Head of caudate nucleus (tissue), 42 donors: ENCODE measurements at places on chromosomes 1 and 21.

GRCh38 chr1:8930116-8930515, 15.6 kb upstream of the CA6 start:
- DNase-seq = no peak

GRCh38 chr1:178101654-178102053, 7.8 kb downstream of the RASAL2 start:
- DNase-seq = no peak

DNA sequence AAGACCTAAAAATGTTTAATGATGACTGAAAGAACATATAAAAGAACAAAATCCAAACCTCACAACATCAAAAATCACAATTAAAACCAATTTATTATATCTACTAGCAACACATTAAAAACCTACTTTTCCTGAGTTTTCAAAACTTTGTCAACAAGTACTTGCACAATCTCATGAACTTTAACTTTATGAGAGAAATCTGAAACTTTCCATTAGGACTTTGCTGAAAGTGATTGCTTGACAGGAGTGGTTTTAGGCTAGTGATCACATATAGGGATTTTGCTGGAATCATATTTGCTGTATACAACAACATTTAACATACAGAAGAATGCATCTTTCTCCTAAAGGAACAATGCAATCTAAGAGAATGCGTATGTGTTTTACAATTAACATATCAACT, 13.2 kb downstream of the HNRNPR start:
- no peak for DNase-seq

- DNase-seq = no peak
These were observed 275.8 kb downstream of the TGFB2 start for GRCh38 chr1:218620956-218621355.

DNA sequence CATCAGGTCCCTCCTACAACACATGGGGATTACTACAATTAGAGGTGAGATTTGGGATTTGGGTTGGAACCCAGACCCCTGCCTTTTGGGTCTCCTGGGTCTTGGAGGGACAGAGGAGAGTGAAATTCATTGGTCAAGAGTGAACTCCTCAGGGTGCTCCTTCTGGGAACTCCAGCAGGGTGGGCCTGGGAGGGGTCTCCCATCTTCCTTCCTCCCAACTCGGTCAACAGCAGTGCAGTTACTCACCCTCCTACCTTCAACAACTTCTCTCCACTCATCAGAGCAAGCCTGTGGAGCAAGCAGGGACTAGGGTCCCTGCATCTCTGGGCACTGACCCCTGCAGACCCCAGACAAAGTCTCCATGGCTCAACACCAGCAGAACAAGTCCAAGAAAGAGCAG, 89.3 kb upstream of the TMPRSS2 start:
- DNase-seq = no peak

DNA sequence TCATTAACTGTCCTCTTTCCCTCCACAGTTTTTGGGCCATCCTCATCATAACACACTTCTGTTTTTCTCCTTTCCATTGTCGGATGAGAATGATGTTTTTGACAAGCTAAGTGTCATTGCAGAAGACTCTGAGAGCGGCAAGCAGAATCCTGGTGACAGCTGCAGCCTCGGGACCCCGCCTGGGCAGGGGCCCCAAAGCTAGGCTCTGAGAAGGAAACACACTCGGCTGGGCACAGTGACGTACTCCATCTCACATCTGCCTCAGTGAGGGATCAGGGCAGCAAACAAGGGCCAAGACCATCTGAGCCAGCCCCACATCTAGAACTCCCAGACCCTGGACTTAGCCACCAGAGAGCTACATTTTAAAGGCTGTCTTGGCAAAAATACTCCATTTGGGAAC, 28.6 kb upstream of the IFNAR1 start:
- no peak for DNase-seq

DNA sequence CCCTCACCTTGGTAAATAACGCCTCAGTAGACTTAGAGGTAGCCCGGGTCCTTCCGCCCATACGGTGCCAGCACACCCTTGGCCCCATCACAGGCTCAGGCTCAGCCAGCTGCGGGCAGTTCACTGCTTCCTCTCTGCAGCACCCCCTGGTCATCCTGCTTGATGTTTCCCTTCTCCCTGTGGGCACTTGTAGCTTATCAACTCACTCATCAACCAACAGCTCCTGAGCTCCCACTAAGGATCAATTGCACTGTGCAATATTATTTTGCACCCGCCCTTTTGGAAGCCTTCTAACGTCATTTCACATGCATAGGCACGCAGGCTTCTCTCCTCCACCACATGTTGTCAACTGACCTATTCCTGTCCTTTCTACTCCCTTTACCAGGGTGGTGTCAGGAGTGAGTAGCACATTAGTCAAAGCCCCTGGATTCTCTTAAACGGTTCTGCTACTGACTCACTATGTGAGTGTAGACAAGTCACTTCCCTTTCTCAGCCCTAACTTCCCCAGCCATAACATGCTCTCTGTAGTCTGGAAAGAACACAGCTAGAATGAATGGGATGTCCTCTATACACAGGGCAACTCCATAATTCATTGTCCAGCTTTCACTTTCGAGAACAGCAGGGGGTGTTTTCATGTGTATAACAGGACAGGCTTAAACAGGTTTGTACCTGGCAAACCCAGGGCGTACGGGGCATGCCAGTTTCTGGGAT, 47.1 kb upstream of the IRF2BP2 start:
- no peak for DNase-seq

GRCh38 chr1:155006601-155007101, 4.0 kb downstream of the ZBTB7B start:
- DNase-seq = no peak

DNA sequence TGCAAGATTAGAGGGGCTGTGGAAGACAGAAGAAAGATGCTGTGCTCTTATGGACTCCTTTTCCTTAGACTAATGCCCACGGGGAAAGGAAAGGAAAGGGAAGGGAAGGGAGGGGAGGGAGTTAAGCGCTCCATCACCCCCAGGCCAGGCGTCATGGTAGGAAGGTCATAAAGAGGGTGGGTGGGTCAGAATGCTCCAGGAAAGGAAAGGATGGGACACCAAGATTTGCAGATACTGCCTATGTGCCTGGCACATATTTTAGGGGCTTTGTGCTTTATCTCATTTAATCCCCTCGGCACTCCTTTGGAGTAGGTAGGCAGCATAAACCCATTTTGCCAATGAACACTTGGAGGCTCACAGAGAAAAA, 41.4 kb downstream of the MAB21L3 start:
- no peak for DNase-seq

DNA sequence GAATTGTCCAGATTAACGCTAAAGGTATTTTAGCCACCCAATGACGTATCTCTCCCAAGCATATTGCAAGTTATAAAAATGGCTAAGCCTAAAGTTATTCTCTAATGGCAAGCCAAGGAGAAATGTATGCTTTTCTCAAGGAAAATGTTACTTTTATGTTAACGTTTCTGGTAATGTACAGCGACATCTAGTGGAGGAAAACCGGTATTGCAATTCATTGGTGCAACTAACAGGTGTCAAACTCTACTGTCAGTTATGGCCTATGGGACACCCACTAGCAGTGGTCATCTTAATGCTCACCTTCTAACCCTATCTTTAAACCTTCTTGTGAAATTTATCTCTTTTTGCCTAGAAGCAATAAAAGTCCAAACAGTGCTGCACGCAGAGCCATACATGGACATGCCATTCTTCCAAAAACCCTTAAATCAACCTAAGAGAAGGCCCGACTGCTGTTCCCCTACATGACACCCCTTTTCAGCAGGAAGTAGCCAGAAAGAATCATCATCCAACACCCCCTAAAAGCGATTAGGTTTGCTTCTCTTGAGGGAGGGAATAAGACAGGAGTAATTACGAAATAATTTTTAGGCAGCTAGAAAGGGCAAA, 68.7 kb upstream of the LRIF1 start:
- DNase-seq = no peak

DNA sequence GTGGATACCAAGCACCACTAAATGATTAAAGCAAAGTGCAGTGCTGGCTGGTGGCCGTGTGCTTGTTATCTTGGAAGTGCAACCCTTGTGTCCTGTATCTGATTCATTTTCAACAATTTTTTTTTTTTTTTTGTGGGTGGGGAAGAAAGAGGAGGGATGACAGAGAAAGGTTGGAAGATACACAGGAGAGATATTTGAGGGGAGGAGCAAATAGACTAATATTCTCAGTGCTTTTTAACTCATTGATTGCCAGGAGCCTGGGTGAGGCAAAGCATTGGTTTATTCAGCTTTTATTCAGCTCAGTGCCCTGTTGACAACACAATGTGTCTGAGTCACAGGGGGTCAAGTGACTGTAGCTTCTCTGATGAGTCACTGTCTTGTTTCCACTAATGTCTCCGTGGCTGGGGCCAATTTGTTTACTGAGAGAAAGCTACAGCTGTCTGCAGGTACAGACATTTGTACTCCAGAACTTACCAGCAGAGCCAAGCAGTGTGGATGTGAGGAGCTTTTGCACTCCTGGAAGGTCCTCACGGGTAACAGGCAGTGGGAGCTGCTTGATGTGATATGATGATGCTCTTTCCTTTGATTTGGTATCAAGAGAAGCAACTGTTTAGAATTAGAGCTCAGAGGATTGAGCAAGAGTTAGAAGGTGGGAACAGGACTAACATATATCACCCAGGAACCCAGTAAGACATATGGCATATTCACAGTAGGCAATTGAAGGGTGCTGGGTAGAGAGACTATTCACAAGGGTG, 23.6 kb upstream of the DNM3 start:
- DNase-seq = peak; percentile 32

DNA sequence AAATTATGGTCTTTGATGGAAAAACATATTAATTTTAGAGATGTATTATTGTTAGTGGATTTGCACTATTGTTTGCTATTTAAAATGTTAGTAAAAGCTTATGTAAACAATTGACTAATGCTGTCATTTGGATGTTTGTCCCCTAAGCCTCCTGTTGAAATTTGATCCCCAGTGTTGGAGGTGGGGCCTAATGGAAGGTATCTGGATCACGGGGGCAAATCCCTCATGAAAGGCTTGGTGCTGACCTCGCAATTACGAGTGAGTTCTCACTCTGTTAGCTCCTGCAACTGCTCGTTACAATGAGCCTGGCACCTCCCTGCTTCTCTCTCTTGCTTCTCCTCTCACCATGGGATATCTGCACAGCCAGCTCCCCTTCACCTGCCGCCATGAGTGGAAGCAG, 14.3 kb downstream of the TMEM35B start:
- no peak for DNase-seq

- no peak for DNase-seq
These were observed 122.9 kb downstream of the NUF2 start for GRCh38 chr1:163444665-163445064.

- DNase-seq = no peak
These were observed 148.3 kb downstream of the MATN1 start for GRCh38 chr1:30575066-30575465.

DNA sequence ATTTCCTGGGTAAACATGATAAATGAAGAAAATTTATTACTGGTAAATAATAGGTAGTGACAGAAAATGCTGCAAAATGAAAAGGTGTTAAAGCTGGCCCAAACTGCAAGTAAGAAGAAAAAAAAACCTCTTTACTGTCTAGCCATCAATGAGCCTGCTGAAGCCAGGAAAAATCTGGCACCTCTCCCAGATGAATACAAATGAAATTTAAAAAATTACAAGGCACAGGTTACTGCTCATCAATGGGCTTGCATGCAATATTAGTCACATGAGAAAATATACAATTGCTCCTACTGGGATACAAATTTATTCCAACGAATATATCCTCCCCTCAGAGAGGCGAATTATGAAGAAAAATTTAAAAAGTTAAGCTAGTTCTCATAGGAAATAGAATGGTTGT, 1422.5 kb downstream of the KCNT2 start:
- no peak for DNase-seq

DNA sequence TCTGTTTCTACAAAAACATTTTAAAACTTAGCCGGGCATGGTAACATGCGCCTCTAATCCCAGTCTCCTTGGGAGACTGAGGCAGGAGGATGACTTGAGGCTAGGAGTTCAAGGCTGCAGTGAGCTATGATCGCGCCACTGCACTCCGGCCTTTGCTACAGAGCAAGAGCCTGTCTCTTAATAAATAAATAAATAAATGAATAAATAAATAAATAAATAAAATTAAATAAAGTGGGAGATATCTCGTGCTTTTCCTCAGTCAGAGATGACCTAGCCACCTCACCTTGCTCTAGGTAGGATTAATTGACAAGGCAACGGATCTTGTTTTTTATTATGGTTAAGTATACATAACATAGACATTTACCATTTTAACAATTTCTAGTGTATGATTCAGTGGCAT, 14.3 kb upstream of the BRWD1 start:
- DNase-seq = no peak

DNA sequence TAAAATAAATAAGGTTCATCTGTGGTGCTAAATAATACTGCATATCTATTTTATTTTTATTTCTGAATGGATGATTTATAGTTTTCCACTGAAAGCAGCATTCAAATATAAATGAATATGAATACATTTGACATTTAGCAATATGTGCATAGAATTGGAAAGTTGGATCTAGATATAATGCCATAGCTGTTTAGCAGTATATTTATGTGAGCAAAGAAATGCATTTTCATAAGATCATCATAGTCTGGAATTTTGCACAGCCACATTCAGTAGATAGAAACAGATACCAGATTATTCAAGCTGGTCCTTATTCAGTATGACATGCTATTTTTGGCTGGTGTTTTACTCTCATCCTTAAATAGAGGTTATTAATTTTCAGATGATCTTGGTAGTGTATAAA, 46.0 kb downstream of the SNX7 start:
- no peak for DNase-seq

DNA sequence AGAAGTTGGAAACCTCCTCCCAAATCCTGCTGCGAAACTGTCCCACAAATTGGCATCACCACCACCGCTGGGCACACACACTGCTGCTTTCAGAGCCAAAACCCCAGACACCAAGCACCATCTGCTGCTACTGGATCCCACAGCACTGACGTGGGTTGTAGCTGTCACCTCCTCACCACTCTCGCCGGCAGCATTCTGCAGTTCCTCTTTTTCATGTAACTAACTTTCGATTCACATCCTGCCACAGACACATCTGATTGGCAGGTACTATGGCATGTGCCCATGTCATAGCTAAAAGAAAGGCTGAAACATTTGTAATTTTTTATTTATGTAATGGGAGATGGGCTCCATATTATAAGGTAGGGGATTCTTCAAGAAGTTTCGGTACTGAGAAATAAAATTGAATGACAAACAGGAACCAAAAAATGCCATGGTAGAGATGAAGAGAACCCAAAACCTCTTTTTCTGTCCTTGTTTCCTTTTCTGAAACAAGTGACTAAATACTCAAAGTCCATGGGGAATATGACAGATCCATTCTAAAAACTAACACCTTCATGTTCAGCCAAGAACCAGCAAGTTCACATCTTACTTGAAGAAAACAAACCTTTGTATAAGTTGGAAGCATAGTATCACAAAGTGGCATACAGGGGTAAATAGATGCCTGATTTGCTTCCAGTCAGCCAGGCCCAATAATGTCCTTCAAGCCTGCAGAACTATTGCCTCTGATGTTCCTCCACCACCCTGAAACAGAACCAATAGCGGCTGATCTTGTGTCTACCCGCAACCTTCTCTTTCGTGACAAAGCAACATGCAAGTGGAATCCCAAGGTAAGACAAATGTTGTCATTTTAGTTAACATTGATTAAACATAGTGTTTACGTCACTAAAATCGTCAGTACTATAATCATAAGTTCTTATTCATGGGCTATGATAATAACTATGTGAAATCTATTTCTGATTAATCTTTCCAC, 26.6 kb upstream of the RGS13 start:
- peak; percentile 10 for DNase-seq
